Central memory CD8-positive, alpha-beta T cell (primary cell): ENCODE measurements at places on chromosomes 5 and 9.

- no peak overlapping the region for H3K27ac ChIP-seq
- no peaks in the 10 kb centered on the region for H3K4me1 ChIP-seq
- peaks cover 41% of the 10 kb centered on the region for H3K27me3 ChIP-seq
- H3K36me3 ChIP-seq = no peaks in the 10 kb centered on the region
- H3K4me3 ChIP-seq = no peak overlapping the region
- no peak for DNase-seq
Measured at GRCh38 chr9:2354216-2354615, 267.4 kb upstream of the VLDLR start.

DNA sequence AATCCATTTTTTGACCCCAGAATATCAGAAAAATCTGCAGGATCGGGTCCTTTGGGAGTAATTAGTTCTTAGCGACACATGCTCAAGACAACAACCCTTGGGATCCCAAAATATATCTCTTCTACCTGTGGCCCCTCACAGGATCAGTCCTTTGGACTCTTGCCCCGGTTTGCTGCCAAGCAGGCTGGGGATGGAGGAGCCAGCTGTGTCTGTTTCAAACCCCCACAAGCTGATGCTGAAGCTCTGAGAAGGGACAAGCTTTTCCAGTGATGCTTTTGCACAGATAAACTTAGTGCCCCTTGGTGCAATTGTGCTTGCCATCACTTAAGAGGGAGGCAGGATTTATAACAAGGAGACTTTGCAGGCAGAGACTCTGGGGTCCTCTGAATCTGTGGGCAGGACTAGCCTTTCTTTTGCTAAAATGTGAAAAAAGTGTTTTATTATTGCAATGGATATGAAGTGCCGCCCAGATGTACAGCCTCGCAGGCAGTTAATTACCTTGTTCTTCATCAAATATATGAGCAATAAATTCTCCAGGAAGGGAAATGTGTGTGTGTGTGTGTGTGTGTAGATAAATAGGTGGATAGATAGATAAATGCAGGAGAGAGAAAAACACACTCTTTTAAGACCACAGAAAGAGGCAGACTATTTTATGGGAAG is 9.6 kb upstream of the LHX2 start:
- H3K27me3 ChIP-seq = peaks cover 98% of the 10 kb centered on the region
- H3K4me1 ChIP-seq = peaks cover 28% of the 10 kb centered on the region
- DNase-seq = no peak
- no peak overlapping the region for H3K4me3 ChIP-seq

DNA sequence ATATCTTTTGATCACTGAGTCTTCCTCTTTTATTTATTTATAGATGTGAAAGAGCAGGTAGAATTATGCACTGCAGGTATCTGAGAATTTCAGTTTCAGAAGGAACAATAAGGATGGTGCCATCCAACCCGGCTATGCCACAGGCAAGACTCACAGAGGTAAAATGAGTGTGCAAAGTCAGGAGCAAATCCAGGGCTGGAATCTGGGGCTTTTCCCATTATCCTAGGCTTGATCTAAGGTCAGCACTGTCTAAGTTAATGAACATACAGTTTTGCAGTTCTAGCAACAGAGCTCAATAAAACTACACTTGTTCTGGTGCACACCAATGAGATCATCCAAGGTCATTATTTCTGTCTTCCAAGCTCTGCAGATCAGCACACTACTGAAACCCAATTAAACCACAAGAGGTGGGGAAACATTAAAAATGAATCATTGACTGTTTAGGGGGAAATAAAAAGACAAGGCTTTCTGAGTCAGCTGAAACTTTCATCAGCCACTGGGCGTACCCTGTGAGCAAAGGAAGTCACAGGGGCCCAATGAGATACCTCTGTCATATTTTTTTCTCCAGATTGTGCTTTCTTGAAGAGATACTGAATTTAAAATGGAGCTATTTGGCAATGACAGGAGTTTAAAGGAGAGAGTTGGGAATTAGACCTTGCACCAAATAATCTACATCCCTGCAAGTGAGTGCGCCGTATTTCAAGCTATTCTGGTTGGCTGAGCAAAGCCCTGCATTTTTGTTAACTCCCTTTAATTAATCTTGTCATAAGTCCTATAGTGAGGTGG is 662.2 kb upstream of the ZNF608 start:
- H3K36me3 ChIP-seq = peaks cover 1% of the 10 kb centered on the region
- no peaks in the 10 kb centered on the region for H3K27me3 ChIP-seq
- H3K27ac ChIP-seq = no peak overlapping the region
- no peak for DNase-seq

- H3K4me1 ChIP-seq = peaks cover 9% of the 10 kb centered on the region
- no peak overlapping the region for H3K4me3 ChIP-seq
- peak; percentile 4 for DNase-seq
Measured at GRCh38 chr9:93686127-93686879, 109.9 kb downstream of the PHF2 start.

DNA sequence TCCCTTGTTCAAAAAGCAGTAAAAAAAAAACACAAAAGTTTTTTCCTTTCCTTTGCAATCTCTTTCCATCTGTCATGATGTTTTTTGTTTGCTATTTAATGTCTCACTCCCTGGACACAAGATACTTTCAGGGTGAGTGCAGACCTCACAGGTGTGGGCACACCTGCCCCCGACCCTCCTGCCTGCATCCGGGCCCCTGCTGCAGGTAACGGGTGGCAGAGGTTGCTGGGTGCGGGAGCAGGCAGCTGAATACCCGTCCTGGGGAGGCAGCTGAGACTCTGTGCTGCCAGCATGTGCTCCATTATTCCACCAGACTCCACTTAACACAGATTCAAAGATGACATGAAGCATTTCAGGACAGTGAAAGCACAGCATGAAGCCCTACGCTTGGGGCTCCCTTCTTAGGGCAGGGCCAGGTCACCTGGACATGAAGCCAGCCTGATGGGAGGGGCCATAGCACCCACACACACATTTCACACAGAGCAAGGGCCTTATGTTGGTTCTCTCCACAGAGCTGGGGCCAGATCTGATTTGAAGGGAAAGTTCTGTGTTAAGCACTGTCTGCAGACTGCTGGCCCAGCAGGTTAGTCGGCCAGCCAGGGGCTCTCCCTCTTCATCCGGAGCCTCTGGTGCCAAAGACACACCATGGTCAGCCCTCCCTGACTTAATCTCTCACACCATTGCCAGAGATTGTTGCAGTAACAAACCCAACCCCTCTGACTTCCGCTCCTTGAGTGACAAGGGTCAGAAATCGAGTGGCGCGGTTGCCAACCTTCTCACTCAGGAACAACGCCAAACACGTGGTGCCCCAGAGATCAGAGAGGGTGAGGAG is 13.0 kb downstream of the NEK6 start:
- DNase-seq = no peak
- peaks cover 39% of the 10 kb centered on the region for H3K4me1 ChIP-seq
- H3K27me3 ChIP-seq = no peaks in the 10 kb centered on the region
- no peak overlapping the region for H3K4me3 ChIP-seq
- no peak overlapping the region for H3K27ac ChIP-seq

- no peak overlapping the region for H3K27ac ChIP-seq
- no peak for DNase-seq
- no peak overlapping the region for H3K4me3 ChIP-seq
- H3K36me3 ChIP-seq = no peaks in the 10 kb centered on the region
- peaks cover 84% of the 10 kb centered on the region for H3K27me3 ChIP-seq
Measured at GRCh38 chr5:81397176-81397575, 3.2 kb upstream of the ACOT12 start.

GRCh38 chr5:15521381-15522186 is 21.6 kb downstream of the FBXL7 start:
- H3K27me3 ChIP-seq = no peaks in the 10 kb centered on the region
- no peaks in the 10 kb centered on the region for H3K4me1 ChIP-seq
- H3K27ac ChIP-seq = no peak overlapping the region
- H3K4me3 ChIP-seq = no peak overlapping the region

- no peaks in the 10 kb centered on the region for H3K4me1 ChIP-seq
- no peak overlapping the region for H3K4me3 ChIP-seq
- no peak for DNase-seq
- peaks cover 2% of the 10 kb centered on the region for H3K36me3 ChIP-seq
- no peak overlapping the region for H3K27ac ChIP-seq
- no peaks in the 10 kb centered on the region for H3K27me3 ChIP-seq
Measured at GRCh38 chr5:17395106-17395880, 102.7 kb upstream of the TAF11L2 start.
